Activated T-helper 1 cell treated with anti-CD3 and anti-CD28 coated beads, Interleukin-2, amount 50 U/mL, for 16 hours (primary cell): ENCODE measurements at places on chromosomes 5 and 9.

- no peak for DNase-seq
Measured at GRCh38 chr5:39256477-39257235, 37.3 kb upstream of the FYB1 start.

DNA sequence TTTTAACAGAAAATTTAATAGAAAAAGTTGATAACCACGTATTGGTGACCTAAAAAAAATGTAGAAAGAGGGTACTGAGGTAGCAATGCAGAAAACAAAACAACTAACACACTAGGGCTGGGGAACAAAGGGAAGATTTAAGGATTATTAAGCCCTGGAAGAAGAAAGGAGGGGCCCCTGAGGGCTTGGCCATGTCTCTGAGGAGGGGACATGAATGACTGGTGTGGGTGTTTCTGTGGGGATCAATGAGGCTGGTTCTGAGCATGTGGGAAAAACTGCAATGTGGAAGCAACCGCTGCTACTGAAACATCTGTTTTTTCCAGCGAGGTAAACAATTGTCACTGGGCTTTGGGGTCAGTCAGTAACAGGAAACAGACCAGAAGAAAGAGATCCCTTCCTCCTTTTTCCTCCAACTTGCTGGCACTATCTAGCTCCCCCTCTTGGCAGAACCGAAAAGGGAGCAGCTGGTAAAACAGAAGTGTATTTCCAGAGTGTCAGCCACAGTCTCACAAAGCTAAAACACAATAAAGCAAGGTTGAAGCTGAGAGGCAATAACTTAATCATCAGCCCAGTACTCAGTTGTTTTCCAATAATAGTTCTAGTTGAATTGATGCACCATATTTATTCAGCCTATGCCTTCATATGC, 48.3 kb downstream of the ATPSCKMT start:
- DNase-seq = no peak

GRCh38 chr5:3104429-3105060, 353.1 kb upstream of the IRX2 start:
- DNase-seq = no peak

GRCh38 chr9:136143215-136144001, 24.7 kb upstream of the TMEM250 start:
- DNase-seq = no peak

DNA sequence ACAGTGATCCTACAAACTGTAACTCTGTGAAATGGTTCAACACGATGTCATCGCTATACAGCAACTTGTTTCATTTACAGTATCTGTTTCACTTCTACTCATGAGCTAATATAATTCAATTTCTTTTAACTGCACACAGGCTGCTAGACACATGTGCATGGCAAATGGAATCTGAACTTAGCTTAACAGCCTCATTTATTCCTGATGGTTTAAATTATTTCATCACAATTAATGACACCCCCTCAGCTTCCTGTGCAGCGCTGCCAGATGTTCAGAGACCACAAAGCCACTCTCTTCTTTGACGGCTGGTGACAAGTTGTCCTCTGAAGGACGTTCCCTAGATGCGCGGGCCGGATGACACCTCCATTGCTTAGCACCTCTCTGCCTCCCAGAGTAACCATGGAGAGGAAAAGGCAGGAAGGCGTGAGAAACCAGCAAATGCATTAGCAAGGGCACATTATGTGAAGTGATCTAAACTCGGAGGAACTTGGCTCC, 191.1 kb downstream of the BNC2 start:
- DNase-seq = no peak

GRCh38 chr5:10441992-10442435, 335 bp downstream of the ROPN1L start:
- peak; percentile 4 for DNase-seq

- DNase-seq = no peak
Measured at GRCh38 chr5:14062178-14062577, 81.0 kb upstream of the TRIO start.

DNA sequence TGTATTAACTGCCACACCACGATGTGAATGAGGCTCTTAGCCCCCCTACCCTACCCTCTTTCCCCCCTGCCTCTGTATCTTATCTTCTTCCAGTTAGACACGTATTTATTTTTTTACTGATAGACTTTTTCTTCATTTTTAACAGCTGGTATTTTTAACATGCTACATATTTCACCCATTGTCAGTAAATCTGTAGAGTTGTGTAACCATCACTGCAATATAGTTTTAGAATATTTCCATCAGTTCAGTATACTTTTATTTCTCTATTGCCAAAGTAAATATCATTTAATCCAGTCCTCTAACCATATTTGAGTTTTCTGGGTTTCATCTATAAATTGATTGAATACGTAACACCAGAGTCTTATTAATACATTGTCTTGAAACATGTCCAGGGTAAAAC, 62.8 kb downstream of the SPATA31C2 start:
- DNase-seq = no peak

GRCh38 chr9:125447202-125447802, 185.7 kb downstream of the GAPVD1 start:
- no peak for DNase-seq

DNA sequence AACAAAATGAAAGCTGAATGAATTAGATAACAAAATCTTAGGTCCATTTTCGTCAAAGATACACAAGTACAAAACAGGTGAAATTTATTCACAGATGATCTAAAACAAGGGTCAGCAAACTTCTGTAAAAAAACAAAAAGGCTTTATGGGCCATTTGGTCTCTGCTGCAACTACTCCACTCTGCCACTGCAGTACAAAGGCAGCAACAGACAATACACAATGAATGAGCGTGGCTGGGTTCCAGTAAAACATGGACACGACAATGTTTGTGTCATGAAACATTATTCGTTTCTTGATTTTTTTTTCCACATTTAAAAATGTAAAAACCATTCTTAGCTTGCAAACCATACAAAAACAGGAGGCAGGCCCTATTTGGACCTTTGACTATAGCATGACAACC, 71.9 kb downstream of the ECPAS start:
- no peak for DNase-seq

- DNase-seq = no peak
Measured at GRCh38 chr9:105307591-105308130, 63.2 kb downstream of the SLC44A1 start.

DNA sequence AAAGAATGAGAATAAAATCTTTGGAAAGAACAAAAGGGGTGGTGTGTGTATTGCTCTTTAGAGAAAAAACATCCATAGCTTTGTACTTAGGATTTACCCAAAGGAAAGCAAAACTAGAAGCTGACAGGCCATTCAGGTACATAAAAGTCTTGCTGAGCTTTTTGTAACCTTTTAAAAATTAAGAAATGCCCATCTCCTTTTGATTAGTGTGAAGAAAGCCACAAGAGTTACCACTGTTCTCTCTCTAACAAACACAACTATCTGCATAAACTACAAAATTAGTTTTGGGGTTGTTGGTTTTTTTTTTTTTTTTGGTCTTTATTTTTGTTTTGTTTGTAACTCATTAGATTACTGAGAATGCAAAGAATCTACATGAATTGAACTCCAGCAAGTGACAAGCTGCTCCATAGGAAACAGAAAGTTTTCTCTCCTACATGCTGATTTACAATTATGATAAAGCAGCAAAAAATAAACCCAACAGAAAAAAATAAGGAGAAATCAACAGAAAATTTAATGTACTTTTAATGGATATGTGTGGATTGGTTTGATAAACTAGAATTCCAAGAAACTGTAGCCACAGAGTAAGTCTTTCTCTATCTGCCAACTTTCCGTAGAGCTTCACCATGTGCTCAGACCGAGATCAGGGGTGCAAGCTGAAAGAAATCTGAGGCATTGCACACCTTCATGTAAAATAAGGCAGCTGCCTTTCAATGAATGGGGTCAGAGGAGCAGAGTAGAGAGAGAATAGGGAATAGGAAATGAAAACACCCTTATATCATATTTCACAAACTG, 12.3 kb downstream of the BAAT start:
- DNase-seq = no peak

DNA sequence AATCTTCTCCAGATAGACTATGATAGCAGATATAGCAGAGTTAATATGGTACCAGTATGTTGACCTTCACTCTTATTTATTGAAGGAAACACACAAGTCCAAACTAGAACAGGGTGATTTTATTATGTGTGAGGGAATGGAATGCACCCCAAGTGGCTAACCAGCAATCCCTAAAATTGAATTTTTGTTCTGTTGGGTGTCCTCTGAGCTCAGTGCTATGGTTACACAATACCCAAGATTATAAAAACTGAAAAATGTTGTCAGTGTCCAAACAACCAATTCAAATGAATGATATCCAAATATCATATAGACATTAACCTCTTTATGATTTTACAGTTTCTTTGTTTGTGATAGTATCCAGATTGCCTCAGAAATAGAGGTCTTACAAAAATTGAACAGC, 60.9 kb downstream of the NNT start:
- no peak for DNase-seq

DNA sequence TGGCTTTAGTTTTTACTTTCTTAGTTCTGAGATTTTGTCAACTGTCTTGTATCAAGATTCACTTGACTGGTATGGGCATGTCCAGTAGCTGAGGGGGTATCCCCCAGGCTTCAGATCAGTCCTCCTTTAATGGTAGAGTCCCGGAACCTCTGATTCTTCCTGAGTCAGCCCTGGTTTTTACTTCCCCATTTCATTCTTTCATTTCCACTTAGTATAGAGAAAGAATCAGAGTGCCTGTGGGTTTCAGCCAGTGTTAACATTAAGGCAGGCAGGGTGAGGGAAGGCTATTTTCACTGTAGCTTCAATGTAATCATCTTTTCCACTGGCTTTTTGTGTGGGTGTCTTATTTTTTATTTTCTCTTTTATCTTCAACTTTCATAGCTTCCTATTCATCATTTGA, 8.3 kb upstream of the COMMD10 start:
- no peak for DNase-seq

GRCh38 chr5:159814805-159815585, 101.3 kb upstream of the ADRA1B start:
- no peak for DNase-seq
